ENCODE measurements at places on chromosomes 11 and 22. TPM values are rescaled to one million over a fixed set of nuclear protein-coding genes. Genes with fewer than 3 reads are reported as not detected.

Gene MPPED1
- total RNA-seq: not detected

DNA sequence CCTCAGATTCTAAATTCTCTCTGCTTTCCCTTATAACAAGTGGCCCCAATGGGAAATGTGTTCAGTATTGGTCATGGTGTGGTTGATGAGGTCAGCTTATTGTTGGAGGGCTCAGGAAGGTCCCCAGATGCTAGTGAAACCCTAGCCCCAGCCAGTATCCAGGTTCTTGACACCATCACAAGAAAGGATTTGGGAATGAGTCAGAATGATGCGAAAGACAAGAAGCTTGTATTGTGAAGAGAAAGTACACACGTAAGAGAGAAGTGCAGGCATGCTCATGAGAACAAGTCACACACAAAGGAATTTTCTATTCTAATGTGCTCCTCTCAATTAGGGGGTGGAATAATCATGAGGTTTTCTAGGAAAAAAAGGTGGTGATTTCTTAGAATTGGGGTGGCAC is 34.9 kb upstream of the TRPC6 start:
- peak; percentile 79 for DNase-seq

GRCh38 chr11:131666006-131666405 is 295.6 kb downstream of the NTM start:
- DNase-seq: no peak

GRCh38 chr22:29012101-29012433 is 49.6 kb downstream of the C22orf31 start:
- no peak for DNase-seq

Gene AQP11
- total RNA-seq: 3.7 TPM

GRCh38 chr11:110818032-110818687 is 105.9 kb upstream of the ARHGAP20 start:
- peak; percentile 67 for DNase-seq

DNA sequence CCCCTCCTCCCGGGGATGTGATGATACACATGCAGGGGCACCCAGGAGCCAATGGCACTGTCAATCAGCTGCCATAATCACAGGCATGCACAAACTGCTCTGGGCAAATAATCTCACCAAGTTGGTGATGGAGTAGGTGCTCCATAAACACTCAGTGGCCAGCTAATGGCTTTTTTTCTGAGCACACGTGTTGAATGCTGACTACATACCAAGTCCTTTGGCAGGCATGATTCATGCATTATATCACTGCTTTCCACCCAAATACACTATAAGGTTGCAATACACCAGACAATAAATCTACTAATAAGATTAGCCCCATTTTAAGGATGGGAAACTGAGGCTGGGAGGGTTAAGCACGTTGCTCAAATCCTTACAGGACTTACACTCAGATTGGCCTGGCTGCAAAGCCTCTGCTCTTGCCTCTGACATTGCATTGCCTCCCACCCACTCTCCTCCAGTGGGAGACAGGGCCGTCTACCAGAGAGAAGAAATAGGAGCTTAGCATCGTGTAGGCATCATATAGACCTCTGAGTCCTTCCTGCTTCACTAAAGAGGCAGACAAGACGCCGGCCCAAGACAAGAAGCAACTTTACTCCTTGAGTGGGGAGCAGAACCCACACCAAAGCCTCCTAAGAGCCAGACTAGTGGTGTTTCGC is 32.7 kb upstream of the ACCSL start:
- DNase-seq: peak; percentile 33

DNA sequence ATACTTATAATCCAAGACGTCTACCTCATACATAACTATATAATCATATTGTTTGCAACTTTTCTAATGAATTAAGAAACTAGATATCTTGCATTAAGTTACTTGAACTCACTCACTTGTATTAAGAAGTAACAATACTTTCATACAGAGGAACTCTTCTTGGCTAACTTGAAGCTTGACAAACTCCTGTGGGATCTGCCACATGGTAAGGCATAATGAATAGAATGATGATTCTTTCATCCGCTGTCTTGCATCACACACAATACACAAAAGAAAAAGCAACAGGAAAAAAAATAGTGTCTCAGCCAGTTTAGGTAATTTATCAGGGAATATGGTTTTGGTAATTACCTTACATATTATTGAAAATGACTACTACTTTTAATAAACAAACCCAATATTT is 79.8 kb downstream of the PGR start:
- DNase-seq: no peak

- DNase-seq: no peak
Observed at GRCh38 chr11:127223026-127223425, 222.5 kb upstream of the KIRREL3 start.

DNA sequence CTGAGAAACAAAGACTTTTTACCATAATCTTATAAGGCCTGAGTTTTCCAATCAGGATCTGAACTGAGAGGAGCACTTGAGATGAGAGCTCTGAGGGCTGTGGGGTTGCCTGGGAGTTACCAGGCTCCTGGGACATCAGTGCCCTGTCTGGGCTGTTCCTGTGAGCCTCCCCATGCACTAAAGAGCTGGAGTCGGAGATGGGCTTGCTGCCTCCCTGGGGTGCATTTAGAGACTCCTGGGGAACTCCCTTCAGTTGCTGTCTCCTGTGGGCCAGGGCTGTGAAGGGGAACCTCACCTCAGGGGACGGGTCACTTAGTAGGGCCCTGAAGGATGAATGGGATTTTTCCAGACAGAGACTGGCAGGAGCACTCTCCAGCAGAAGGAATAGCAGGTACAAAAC is 33.3 kb downstream of the KCNC1 start:
- DNase-seq: no peak

GRCh38 chr11:76159983-76160661 is 46.2 kb downstream of the WNT11 start:
- no peak for DNase-seq

Gene COX8A
- total RNA-seq: 814 TPM

Gene OLFML1
- not detected for total RNA-seq

DNA sequence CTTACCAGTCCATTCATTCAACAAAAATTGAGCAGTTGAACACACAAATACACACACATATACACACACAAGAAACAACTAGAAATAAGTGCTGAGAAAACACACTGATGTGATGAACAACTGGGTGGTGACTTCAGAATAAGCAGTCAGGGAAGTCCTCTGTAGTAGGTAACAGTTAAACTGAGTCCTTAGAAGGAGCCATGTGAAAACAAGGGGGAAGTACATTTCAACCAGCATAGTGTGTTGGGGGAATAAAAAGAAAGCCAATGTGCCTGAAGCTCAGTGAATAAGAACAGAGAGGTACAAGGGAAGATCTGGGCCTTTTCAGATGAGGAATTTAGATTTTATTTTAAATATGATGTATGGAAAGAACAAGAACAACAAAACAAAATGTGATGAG is 6.8 kb upstream of the TMEM123 start:
- no peak for DNase-seq

GRCh38 chr22:37160027-37160426 is 10.3 kb upstream of the IL2RB start:
- DNase-seq: no peak

Gene C11orf16
- not detected for total RNA-seq

- no peak for DNase-seq
Observed at GRCh38 chr11:1922481-1923081, 3.1 kb downstream of the TNNT3 start.

DNA sequence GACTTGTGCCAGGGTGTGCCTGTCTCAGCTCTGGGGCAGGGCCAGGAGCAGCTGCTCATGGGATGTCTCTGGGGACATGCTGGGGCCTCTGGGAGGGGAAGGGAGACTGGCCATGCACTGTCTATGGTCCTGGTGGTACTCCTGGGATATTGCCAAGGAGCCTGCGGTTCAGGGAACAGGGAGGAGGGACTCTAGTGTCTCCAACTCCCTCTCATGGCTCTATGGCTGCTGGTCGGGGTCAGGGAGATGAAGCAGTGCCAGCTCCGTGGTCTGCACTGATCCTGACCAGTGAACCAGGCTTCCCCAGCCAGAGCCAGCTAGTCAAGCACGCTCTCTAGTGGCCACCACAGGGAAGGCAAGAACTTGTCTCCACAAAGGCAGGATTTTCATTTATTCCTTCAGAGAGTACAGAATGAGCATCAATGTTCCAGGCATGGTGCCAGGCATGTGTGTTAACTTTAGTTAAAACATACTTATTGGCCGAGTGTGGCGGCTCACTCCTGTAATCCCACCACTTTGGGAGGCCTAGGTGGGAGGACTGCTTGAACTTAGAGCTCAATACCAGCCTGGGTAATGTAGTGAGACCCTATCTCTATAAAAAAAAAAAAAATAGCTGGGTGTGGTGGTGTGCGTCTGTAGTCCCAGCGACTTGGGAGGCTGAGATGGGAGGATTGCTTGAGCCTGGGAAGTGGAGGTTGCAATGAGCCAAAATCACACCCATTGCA is 2.5 kb upstream of the BEST1 start:
- peak; percentile 88 for DNase-seq

GRCh38 chr11:77724636-77725035 is 87.0 kb upstream of the CLNS1A start:
- no peak for DNase-seq

DNA sequence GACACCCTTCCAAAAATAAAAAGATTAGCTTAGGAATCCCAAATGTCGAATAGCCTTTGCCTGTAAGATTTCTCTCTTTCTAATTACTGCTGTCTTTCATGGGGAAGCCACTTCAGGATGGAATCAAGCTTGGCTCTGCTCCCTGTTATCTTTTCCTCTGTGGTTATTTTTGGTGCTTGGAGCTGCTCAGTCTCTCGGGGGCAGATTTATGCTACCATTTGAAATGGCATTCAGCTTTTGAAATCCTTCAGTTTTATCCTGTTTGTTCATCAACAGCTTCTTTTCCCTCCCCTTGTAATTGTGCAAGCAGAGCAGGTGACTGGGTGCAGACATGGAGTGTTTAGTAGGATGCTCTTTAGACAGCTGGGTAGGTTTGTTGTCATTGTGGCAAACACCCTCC is 111.0 kb downstream of the DBX1 start:
- no peak for DNase-seq

DNA sequence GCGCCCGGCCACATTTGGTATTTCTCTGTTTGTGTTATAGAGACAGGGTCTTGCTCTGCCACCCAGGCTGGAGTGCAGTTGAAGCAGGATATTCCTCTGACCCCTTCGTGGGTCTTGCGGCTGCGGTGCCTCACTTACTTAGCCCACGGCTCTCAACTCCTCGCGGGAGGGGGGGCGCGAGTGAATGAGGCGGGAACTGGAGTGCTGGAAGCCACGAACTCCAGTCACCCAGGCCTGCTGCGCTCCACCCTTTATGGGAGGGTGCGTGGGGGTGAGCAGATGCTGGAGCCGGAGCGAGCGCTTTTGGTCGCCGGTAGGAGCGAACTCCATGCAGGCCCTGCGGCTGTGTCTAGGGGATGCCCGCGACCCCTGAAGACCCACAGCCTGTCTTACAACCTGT is 1.8 kb downstream of the C11orf54 start:
- DNase-seq: no peak

DNA sequence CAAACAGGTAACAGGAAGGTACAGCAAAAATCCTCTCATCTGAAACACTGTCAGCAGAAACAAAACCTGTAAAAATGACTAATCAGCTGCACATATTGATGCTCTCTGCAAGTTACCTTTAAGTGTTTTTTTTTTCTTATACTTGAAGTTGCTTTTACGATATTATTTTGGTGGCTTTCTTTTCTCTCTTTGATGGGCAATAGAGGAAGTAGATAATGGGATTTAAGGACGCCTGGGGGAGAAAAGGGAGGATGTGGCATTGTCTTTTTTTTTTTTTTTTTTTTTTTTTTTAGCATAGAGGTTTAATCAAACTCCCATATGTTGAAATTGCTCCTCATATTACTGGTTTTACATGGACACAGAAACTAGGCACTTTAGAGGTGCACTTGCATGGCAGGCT is 11.4 kb upstream of the ADSL start:
- no peak for DNase-seq

DNA sequence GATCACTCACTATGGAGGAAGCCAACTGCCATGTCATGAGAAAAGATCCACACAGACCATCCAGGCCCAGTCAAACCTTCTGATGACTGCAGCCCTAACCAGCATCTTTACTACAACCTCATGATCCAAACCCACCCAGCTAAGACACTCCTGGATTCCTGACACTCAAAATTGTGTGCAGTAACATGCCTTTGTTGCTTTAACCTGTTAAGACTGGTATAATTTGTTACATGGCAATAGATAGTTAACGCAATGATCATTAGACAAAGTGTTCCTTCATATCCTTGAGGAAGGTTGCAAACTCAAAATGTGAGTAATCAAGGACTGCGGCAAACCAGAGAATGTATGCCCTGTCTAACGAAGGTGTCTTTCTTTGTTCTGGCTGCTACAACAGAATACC is 47.1 kb upstream of the CSNK2A3 start:
- no peak for DNase-seq

GRCh38 chr11:44450295-44450932 is 115.0 kb upstream of the CD82 start:
- no peak for DNase-seq

DNA sequence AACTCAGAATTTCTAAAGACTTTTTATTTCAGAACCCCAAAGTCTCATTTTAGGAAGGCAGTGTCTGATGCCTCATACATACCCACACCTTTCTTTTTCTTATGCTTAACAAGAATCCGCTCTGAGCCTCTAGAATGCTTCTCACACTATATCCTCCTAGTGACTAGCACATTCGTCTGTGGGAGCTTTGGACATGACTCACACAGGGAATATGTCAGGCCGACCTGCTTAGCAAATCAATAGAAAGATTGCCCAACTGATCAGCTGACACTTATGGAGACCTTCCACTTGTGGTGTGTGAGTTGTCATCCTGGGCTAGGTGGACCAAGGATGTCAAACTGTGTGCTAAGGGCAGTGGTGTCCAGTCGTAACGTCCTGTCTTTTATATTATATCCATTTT is 129.9 kb upstream of the TTC12 start:
- peak; percentile 94 for DNase-seq

DNA sequence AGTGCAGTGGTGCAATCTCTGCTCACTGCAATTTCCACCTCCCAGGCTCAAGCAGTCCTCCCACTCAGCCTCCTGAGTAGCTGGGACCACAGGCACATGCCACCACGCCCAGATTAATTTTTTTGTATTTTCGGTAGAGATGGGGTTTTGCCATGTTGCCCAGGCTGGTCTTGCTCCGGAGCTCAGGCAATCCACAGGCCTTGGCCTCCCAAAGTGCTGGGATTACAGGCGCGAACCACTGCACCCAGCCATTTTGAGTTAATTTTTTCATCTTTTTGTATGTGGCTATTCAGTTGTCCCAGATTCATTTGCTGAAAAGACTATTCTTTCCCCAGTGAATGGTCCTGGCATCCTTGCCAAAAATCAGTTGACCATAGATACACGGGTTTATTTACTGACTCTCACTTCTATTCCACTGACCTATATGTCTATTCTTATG is 63.6 kb downstream of the MAPK1 start:
- DNase-seq: no peak

- DNase-seq: peak; percentile 6
Observed at GRCh38 chr11:102836290-102836875, 7.0 kb downstream of the MMP3 start.

Data from LHCN-M2 (cell line).